ENCODE measurements at places on chromosomes 5 and 9.

GRCh38 chr5:139659695-139660101, 11.5 kb downstream of the CXXC5 start:
- no peak for DNase-seq

DNA sequence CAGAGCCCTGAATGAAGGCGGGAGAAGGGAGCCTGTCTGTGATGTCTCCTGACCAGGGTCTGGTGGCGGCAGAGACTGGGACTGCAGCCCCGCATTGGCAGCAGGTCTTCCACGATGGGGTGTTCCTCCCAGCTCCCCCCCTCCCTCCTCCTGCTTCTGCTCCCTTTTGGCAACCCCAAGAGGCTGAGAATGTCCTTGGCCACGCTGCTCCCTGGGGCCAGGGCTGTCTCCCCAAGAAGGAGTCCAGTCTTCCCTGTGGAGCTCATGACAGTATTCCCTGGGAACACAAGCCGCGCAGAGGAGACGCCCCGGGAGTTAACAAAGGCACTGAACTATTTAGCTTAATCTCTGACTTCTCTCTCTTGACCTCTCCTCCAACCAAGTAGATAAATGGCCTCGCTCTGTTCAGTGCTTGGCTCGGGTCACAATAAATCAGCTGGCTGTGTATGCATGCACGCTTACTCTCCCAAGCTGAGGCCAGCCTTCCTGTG, 84.0 kb upstream of the NEURL1B start:
- DNase-seq, result no peak

GRCh38 chr9:135704483-135704882, 2.5 kb downstream of the KCNT1 start:
- no peak for DNase-seq

DNA sequence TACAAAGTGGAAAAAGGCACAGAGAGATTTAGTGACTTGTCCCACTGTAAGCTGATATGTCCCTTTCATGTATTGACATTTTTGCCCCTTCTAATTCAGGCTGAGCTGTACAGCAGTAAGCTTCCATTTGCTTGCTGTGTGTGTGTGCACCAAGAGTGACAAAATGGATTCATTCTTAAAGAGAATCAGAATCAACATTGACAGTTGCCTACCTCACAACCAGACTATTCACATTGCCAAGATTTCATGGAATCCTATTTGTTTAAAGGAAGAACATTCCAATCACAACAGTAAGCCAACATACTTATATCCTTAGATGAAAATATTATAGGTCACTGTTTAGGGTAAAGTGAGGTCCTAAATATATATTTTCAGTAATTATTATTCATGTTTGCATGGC, 102.6 kb downstream of the TMEM232 start:
- DNase-seq, result no peak

All from T-helper 9 cell (primary cell).